ENCODE measurements at places on chromosomes 1 and 21.

- peak; percentile 64 for DNase-seq
Measured at GRCh38 chr1:147545133-147545532, 3.8 kb downstream of the BCL9 start.

GRCh38 chr1:43306688-43307457 is 6.1 kb downstream of the TIE1 start:
- DNase-seq = no peak

- DNase-seq = no peak
Measured at GRCh38 chr1:154848983-154849382, 21.1 kb downstream of the KCNN3 start.

- DNase-seq = no peak
Measured at GRCh38 chr1:42052072-42052699, 101.0 kb upstream of the GUCA2B start.

DNA sequence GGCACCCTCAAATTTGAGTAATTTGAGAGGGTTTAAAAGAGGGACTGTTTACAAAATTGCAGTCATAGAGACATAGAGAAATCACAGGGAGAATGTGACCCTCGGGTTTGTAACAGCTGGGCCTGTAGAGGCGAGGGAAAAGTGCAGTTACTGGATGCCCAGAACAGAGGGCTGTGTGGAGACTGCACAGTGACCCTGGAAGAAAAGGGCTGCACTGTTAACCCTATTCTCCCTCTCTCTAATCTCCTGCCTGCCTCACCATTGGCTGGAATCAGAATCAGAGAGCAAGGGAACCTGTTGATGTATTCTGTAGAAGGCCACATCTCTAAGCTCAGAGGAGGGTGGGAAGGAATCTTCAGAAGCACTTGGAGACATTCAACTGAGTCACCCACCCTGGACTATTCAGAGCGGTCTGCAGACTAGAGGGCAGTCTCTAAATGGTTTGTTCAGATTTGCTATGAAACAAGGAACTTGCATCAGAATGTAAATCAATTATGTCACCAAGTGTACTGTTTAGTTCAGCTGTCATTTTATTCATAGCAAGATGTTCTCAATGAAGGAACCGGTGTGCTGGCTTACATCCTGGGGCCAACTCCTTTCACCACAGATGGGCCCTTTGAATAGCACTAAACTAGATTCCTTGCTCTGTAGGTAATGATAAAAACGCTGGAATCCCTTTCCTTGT is 132.2 kb upstream of the HOOK1 start:
- no peak for DNase-seq

DNA sequence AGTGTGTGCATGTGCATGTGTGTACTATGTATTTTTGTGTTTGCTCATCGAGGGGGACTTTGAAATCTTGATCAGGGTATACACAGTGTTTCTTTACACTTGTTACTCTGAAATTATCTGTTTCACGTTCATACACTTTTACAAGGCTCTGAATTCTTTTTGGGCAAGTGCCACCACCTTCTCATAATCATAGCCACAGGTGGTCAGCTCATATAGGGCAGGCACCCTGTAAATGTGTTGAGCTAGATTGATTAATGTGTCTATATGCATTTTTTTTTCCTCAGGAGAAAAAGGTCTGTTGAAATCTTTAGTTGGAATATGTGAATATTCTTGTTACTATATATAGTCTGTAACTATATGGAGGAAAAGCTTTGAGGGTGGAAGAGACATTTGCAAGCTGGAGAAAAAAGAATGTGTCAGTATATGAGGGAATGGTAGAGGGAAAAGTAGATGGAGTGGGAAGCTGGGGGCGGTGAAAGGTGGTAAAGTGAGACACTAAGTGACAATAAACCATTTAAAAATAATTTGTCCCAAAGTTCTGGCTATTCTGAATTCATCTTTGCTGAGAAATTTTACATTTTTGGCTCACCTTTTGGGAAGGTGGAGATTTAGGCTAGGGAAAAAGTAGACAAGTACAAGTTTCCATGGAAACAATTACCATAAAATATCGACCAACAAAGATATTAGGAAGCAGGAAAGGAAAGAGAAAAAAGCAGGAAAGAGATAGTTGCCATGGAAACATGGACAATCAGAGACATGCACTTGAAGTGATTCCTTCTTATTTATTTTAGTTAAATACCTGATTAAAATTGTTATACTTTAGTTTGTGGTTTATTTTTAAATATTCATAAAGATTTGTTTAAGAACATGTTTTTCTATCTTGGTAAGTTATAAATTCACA is 277.5 kb downstream of the PDE4B start:
- DNase-seq = no peak

GRCh38 chr1:205251576-205251975 is 23.8 kb downstream of the TMCC2 start:
- no peak for DNase-seq

- DNase-seq = no peak
Measured at GRCh38 chr1:247332623-247333361, 1.1 kb upstream of the ZNF496 start.

- no peak for DNase-seq
Measured at GRCh38 chr1:7401814-7402547, 369.1 kb upstream of the VAMP3 start.

DNA sequence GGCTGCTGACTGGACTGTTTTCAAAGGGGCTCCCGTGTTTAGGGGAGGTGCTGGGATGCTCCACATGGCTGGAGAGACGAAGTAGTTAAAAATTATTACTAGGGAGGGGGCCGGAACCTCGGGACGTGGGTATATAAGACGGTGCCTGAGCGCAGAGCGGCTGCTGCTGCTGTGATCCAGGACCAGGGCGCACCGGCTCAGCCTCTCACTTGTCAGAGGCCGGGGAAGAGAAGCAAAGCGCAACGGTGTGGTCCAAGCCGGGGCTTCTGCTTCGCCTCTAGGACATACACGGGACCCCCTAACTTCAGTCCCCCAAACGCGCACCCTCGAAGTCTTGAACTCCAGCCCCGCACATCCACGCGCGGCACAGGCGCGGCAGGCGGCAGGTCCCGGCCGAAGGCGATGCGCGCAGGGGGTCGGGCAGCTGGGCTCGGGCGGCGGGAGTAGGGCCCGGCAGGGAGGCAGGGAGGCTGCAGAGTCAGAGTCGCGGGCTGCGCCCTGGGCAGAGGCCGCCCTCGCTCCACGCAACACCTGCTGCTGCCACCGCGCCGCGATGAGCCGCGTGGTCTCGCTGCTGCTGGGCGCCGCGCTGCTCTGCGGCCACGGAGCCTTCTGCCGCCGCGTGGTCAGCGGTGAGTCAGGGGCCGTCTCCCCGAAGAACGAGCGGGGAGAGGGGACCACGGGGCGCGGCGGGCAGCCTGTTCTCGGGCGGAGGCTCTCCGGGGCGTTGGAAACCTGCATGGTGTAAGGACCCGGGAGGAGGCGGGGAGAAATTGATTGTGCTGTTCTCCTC is at the start of gene CHODL:
TSS of gene CHODL (plus strand) at position 163 of the 793 bp plus-strand sequence. CDS start at position 554, 391 bp downstream.
- no peak for DNase-seq

- DNase-seq = no peak
Measured at GRCh38 chr1:44077421-44077820, 41.2 kb upstream of the KLF17 start.

- no peak for DNase-seq
Measured at GRCh38 chr1:82640352-82640751, 839.6 kb downstream of the ADGRL2 start.

GRCh38 chr1:207754974-207755700 is 3.3 kb downstream of the CD46 start:
- no peak for DNase-seq

DNA sequence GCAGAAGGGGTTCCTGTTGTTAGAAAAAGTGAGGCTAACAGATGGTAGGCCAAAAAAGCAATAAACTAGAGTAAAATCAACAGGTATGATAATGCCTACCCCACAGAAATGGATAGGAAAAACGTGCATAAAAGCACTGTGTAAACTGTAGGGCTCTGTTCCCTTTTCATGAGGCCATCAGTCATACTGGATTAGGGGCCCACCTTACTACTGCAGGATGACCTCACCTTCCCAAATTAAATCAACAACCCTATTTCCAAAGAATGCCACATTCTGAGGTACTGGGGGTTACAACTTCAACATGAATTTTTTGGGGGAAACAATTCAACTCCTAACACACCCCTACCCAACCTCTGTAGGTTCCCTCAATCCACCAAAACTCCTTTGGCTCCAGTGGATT is 54.9 kb downstream of the KIAA1614 start:
- no peak for DNase-seq

- DNase-seq = no peak
Measured at GRCh38 chr1:168903237-168903830, 174.3 kb upstream of the DPT start.

DNA sequence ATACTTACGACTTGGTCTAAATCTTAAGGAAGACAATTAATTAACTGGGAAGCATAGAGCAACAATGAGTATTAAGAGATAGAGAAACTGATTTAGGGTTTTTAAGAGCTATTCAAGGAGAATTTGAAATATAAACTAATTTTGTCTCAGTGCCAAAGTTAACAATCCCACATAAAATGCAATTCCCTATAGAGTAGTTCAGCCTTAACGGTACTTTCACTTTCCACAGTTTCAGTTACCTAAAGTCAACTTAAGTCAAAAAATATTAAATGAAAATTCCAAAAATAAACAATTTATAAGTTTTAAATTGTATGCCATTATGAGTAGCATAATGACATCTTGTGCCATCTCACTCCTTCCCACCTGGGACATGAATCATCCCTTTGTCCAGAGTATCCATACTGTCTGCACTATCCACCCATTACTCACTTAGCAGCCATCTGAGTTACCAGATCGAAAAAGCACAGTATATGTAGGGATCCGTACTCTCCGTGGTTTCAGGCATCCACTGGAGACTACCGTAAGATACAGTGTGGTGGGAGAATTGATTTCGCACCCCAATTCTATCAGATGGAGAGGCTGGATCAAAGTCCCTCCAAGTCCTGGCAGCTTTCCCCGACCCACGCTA is 4.8 kb upstream of the SARS1 start:
- DNase-seq = no peak

- DNase-seq = no peak
Measured at GRCh38 chr1:232301246-232301645, 328.7 kb downstream of the SIPA1L2 start.

- DNase-seq = no peak
Measured at GRCh38 chr1:34784751-34785221, 3.8 kb downstream of the GJB3 start.

DNA sequence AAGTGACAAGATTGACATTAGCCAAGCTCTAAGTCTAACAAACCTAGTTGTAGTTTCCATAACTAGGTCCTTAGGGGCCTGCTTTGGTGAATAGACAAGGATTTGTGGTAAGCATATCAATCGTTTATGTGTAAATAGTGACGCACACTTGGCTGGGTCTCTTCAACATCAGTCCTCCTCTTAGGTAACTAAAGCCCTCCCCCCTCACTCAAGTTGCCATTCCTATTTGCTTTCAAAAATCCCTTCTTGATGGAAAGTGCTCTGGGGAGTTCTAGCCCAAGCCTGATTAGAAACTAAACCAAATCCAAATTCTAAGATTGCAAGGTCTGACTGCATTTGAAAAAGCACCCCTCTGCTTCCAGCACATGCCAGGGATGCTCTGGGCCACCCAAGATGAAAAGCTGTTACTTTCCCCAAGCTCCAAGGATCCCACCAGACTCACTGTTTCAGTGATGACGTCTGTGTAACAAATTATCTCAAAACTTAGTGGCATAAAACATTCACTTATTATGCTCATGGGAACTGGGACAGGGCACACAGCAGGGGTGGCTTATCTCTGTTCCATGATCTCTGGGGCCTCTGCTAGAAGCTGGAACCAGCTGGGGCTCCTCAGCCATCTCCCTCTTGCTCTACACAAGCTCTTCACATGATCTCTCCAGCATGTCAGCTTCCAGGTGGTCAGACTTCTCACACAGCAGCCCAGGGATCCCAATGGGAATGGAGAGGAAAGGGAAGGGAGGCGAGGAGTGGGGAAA is 74.1 kb downstream of the RRAGC start:
- DNase-seq = no peak

GRCh38 chr1:213286235-213286634 is 235.2 kb downstream of the RPS6KC1 start:
- no peak for DNase-seq

DNA sequence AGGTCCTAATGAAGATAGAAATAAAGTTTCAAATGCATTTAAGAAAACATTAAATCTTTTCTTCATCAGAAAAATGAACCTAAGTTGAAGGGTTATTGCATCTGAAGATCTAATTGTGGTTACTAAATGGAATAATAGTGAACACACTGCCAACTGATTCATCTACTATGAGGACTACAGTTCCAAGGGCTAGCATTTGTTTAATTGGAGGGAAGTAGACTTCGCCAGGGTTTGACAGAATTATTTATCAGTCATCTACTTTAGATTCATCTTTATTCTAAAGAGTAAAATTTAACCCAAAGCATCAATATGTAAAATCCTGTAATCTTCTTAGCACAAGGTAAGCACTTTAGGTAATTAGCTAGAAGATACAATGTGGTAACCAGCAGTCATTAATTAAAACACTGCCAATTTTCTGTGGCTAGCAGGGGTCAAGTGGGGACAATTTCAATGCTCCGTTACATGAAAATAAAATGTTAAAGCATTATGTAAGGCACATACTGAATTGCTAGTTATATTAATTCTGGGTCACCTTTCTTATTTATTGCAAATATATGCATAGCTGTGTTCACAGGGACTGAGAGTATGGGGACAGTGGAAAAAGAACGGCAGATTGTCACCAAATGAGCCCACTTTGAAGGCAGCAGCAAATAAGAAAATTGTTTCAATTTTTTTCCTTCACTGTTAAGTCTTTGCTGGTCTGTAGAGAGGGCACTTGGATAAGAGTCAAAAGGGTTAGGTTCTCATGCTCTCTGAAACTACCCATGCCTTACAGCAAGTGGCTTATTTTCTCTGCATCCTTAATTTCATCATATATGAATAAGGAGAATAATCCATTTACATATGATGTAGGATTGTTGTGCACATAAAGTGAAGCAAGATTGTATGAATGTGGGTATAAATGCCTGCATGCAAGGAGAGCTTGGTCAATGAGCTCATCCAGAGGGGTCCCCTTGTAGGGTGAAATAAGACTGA is 416.0 kb downstream of the PCP4 start:
- no peak for DNase-seq

GRCh38 chr1:169586395-169587255 is at the start of gene F5:
Gene F5, minus strand, starts transcription at chr1:169586481. Its CDS starts 95 bp downstream, at chr1:169586386.
- DNase-seq = peak; percentile 65

- DNase-seq = no peak
Measured at GRCh38 chr1:29981586-29982239, 741.7 kb downstream of the MATN1 start.

GRCh38 chr1:208280681-208281450 is 36.7 kb upstream of the PLXNA2 start:
- DNase-seq = no peak

- DNase-seq = no peak
Measured at GRCh38 chr21:44714905-44715304, 3.5 kb upstream of the TSPEAR start.

GRCh38 chr1:104765085-104765484 is 1015.4 kb downstream of the AMY1C start:
- no peak for DNase-seq

- DNase-seq = no peak
Measured at GRCh38 chr1:219963432-219963831, 35.1 kb upstream of the SLC30A10 start.

GRCh38 chr21:37459575-37459974 is 93.0 kb downstream of the DYRK1A start:
- DNase-seq = no peak
